Glutamatergic neuron (in vitro differentiated cells): ENCODE measurements at places on chromosomes 13 and 19. TPM values are rescaled to one million over a fixed set of nuclear protein-coding genes. Genes with fewer than 3 reads are reported as not detected.
A peak's percentile ranks its signal among the peaks of the same experiment; 100 is the strongest.

DNA sequence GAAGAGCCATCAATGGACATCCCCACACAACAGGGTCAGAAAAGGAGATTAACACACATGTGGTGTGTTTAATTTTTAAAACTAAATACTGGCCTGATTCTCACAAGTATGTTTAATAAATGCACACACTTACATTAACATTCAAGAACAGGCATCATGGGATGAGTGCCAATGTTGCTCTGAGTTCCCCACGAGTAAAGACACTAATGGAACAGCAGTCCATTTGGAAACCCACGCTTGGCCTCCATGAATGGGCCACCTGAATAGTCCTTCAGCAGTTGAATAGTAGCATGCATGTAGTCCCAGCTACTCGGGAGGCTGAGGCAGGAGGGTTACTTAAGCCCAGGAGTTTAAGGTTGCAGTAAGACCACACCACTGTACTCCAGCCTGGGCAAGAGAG, 195.2 kb upstream of the IPO5 start:
- no peak for DNase-seq
- peaks cover 4% of the 10 kb centered on the region for H3K36me3 ChIP-seq
- H3K27ac ChIP-seq, result no peak overlapping the region

Gene MAP4K1
- total RNA-seq, result 6.3 TPM

Gene ICAM5
- 3.6 TPM for total RNA-seq

- no peak overlapping the region for H3K4me3 ChIP-seq
- no peak for DNase-seq
- no peaks in the 10 kb centered on the region for H3K36me3 ChIP-seq
- peaks cover 28% of the 10 kb centered on the region for H3K4me1 ChIP-seq
Measured at GRCh38 chr13:74039154-74039553, 95.0 kb downstream of the KLF12 start.

DNA sequence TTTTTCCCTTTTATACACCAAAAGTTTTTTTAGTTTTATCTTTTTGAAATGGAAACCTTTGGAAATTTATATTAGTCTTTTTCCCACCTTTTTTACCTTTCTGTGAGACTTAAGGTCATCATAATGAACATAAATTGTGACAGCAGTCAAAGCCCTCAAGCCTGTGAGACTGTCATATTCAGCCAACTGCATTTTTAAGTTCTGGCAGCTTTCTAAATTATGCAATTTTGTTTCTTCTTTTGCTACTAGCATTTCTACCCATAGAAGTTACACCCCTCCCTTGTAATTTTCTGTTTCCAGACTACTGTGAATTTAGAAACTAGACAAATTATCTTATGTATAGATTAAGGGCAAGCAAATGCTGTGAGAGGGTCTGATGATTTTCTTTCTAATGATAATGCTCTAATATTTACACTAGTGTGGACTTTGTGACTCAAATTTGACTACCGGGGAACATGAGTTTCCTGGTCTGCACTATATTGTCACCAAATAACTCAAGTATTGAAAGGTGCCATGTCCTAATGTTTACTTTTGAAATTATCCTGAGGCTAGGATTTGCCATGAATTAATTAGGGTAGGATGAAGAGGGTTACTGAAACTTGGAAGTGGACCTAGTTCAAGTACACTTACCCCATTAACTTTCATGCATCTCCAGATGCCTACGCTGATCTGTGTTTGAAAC, 43.7 kb downstream of the FRY start:
- no peaks in the 10 kb centered on the region for H3K4me1 ChIP-seq
- H3K27ac ChIP-seq, result no peak overlapping the region
- no peak overlapping the region for H3K4me3 ChIP-seq
- no peak for DNase-seq
- no peaks in the 10 kb centered on the region for H3K36me3 ChIP-seq

- H3K4me3 ChIP-seq, result no peak overlapping the region
- H3K4me1 ChIP-seq, result peaks cover 16% of the 10 kb centered on the region
- peak overlapping the region; percentile 18 for H3K27ac ChIP-seq
Measured at GRCh38 chr13:29563941-29564340, 31.5 kb downstream of the SLC7A1 start.

DNA sequence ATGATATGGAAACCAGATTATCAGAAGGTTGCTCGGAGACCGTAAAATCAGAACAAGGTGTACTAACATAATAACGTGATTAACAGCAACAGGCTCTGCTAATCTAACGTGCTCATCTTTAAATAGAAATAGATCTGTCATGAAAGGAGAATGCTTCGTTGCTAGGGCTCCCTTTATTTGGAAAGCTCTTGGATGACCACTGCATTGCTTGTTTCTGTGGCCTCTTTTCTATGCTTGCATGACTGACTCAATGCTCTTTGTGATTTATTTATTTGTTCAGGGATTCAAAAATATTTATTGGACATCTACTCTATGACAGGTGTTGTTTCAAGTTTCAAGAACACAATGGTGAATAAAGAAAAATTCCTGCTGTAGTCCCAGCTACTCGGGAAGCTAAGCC, 22.3 kb upstream of the ZDHHC20 start:
- no peak for DNase-seq
- peaks cover 4% of the 10 kb centered on the region for H3K4me1 ChIP-seq

DNA sequence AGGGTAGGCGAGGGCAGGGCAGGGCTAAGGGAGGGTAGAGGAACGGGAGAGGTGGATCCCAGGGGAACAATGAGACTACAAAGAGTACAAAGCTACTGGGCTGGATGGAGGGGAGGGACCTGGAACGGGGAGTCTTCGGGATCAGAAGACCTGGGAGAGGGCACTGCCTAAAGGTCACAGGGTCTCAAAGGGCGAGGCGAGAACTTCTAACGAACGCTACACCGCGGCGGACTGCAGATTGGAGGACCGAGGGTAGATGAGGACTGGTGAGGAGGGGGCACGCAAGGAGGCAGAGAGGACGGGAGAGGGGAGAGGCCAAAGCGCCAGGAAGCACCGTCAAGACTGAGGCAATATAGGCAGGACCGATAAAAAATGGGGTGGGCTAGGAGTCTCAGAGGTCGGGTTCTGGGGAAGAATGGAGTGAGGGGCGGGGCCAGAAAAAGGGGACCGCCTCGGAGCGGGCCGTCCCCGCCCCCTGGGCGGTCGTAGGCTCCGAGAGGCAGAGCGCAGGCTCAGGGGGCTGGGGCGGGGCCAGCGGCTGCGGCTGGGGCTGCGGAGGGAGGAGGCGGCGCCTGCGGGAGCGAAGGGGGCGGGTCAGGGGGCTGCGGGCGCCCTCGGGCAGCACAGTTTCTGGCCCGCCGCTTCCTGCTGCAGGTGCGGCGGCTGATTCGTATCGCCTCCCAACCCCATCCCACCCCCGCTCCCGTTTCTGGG, 1.3 kb upstream of the KCNC3 start:
- H3K4me1 ChIP-seq, result peaks cover 16% of the 10 kb centered on the region
- H3K36me3 ChIP-seq, result peaks cover 10% of the 10 kb centered on the region
- DNase-seq, result peak; percentile 97
- H3K4me3 ChIP-seq, result peak overlapping the region; percentile 97
- H3K27me3 ChIP-seq, result peaks cover 32% of the 10 kb centered on the region

GRCh38 chr19:42519108-42519507, 9.2 kb downstream of the CEACAM1 start:
- H3K36me3 ChIP-seq, result no peaks in the 10 kb centered on the region
- no peaks in the 10 kb centered on the region for H3K4me1 ChIP-seq
- H3K27me3 ChIP-seq, result no peaks in the 10 kb centered on the region
- no peak for DNase-seq
- no peak overlapping the region for H3K4me3 ChIP-seq

DNA sequence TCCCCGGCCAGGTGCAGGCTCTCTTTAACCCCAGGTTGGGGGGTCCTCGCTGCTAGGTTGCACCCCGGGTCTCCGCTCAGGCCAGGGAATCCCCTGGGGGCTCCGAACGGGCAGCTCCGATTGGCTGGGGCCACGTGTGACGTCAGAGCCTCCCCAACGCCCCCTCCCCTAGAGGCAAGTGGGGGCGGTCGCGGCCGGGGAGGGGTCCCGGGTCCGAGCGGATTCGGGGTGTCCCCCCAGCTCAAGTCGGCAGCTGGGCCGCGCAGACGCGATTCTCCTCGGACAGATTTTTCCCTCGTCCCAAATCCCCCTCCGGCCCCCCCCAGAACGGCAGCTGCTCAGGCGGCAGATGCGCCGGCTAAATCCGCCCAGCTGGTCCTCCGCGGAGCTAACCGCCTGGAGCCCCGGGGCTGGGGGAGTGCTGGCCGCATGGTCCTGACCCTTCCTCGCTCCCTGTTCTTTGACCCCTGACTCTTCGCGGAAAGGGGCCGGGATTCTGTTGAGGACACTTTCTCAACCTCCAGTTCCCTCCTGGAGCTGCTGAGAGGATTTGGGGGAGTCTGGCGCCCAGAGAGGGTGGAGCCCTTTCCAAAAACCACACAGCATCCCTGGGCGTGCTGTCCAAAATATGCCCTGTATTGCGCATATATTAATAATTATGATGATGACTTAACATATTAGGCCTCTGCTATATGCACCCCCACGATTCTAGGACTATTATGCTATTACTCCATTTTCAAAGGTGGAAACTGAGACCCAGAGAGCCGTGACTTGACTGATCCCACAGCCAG, 25.4 kb upstream of the SEMA6B start:
- H3K27me3 ChIP-seq, result peaks cover 15% of the 10 kb centered on the region
- peaks cover 18% of the 10 kb centered on the region for H3K4me1 ChIP-seq
- H3K4me3 ChIP-seq, result peak overlapping the region; percentile 68
- no peaks in the 10 kb centered on the region for H3K36me3 ChIP-seq
- DNase-seq, result peak; percentile 90
- peak overlapping the region; percentile 87 for H3K27ac ChIP-seq

Gene IL4I1
- 0.59 TPM for total RNA-seq

- DNase-seq, result no peak
- H3K36me3 ChIP-seq, result no peaks in the 10 kb centered on the region
- H3K4me3 ChIP-seq, result no peak overlapping the region
- H3K27ac ChIP-seq, result no peak overlapping the region
Measured at GRCh38 chr13:23488442-23488841, 54.9 kb upstream of the SACS start.

DNA sequence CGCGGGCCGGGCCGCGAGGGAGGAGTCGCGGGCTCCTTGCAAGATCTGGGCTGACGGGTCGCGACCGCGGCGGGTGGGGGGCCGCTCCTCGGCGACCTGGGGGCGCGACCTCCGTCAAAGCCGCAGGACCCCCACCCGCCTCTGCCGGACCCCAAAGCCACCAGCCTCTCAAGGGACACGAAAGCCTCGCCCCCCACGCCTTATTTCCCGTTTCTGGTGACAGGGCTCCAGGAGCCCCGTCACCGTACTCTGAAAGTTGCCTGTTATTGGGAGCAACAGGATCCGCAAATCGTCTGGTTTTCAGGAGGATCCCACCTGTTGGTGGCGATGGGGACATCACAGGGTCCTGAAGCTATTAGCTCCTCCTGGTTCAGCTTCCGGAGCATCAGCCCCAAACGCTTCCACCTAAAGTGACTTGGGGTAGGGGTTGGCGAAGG, 530 bp downstream of the MAU2 start:
- peak overlapping the region; percentile 91 for H3K4me3 ChIP-seq
- peaks cover 8% of the 10 kb centered on the region for H3K4me1 ChIP-seq
- peaks cover 12% of the 10 kb centered on the region for H3K27me3 ChIP-seq
- peak overlapping the region; percentile 66 for H3K27ac ChIP-seq
- no peaks in the 10 kb centered on the region for H3K36me3 ChIP-seq
- no peak for DNase-seq

Gene PVR
- total RNA-seq, result 14.8 TPM

GRCh38 chr19:7515645-7516151, at the start of gene ZNF358:
TSS of gene ZNF358 (plus strand) at chr19:7516103. CDS start at chr19:7519243, 3,140 bp downstream.
- DNase-seq, result peak; percentile 93
- no peaks in the 10 kb centered on the region for H3K36me3 ChIP-seq
- peaks cover 13% of the 10 kb centered on the region for H3K4me1 ChIP-seq
- peak within 1 kb of the TSS; percentile 100 for H3K27ac ChIP-seq

- no peak for DNase-seq
- no peaks in the 10 kb centered on the region for H3K27me3 ChIP-seq
- H3K4me3 ChIP-seq, result no peak overlapping the region
- H3K27ac ChIP-seq, result no peak overlapping the region
- no peaks in the 10 kb centered on the region for H3K36me3 ChIP-seq
- no peaks in the 10 kb centered on the region for H3K4me1 ChIP-seq
Measured at GRCh38 chr13:76512721-76513145, 373.5 kb downstream of the KCTD12 start.

DNA sequence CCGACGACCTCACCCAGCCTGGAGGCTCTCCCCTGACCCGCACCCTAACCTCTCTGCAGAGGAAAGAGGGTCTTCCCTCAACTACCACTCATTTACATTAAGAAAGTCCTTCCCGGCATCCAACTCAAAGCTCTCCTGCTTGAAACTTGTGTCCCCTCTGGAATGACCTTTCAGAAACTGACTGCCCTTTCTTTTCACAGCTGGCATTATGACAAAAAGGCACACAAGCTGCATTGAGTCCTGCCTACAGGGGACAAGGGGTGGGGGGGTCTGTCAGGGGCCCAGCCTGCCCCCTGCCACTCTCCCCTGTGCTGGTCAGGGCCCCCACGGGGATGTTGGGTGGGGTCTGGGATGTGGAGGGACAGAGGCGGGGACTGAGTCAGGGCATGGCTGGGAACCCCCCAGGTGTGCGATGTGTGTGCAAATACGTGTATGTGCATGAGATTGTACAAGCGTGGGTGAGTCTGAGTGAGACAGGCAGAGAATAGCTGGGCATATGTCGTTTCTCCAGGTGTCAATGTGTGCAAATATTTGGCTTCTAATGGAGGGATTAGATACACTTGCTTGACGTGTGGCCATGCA, 2.0 kb downstream of the COL5A3 start:
- H3K27ac ChIP-seq, result peak overlapping the region; percentile 23
- peaks cover 10% of the 10 kb centered on the region for H3K4me1 ChIP-seq
- H3K36me3 ChIP-seq, result peaks cover 5% of the 10 kb centered on the region
- peaks cover 39% of the 10 kb centered on the region for H3K27me3 ChIP-seq
- H3K4me3 ChIP-seq, result peak overlapping the region; percentile 31

- H3K27me3 ChIP-seq, result no peaks in the 10 kb centered on the region
- H3K4me1 ChIP-seq, result peaks cover 5% of the 10 kb centered on the region
- no peak overlapping the region for H3K27ac ChIP-seq
- H3K4me3 ChIP-seq, result no peak overlapping the region
- no peak for DNase-seq
- H3K36me3 ChIP-seq, result peaks cover 13% of the 10 kb centered on the region
Measured at GRCh38 chr13:71051573-71051972, 815.4 kb downstream of the DACH1 start.

Gene LYPD5
- total RNA-seq, result not detected

GRCh38 chr19:5914946-5915781, 1.1 kb downstream of the CAPS start:
- H3K27me3 ChIP-seq, result peaks cover 6% of the 10 kb centered on the region
- no peaks in the 10 kb centered on the region for H3K36me3 ChIP-seq
- no peak for DNase-seq

Gene OR7C1
- total RNA-seq, result not detected

Gene LRRC4B
- total RNA-seq, result 28.5 TPM

Gene WASF3
- 10.1 TPM for total RNA-seq

GRCh38 chr19:40808497-40808896, 9.5 kb downstream of the EGLN2 start:
- no peak for DNase-seq
- H3K4me3 ChIP-seq, result no peak overlapping the region
- H3K4me1 ChIP-seq, result peaks cover 43% of the 10 kb centered on the region
- no peaks in the 10 kb centered on the region for H3K36me3 ChIP-seq
- H3K27me3 ChIP-seq, result peaks cover 18% of the 10 kb centered on the region

DNA sequence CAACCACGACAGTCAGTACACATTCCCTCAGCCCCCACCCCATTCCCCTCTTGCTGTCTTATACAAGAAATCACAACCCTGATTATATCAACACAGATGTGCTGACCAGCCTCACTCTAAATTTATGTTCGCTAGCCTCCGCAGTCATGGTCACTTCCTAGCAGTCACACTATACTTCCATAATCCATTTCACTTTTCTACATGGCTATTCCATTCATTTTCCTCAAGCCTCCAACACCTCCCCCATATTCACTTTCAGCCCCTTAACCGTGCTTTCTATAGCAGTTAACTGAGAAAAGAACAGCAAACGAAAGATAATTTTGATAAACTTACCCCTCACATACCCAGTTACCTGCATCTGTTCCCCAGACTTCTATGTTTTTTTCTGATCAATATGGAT, 8.4 kb downstream of the LSM14A start:
- no peaks in the 10 kb centered on the region for H3K27me3 ChIP-seq
- no peak overlapping the region for H3K27ac ChIP-seq
- DNase-seq, result no peak
- peaks cover 31% of the 10 kb centered on the region for H3K4me1 ChIP-seq

Gene LIN37
- total RNA-seq, result 29.8 TPM
